Sigmoid colon (tissue), 7 donors: ENCODE measurements at places on chromosomes 7 and 10. TPM values are rescaled to one million over a fixed set of nuclear protein-coding genes. Genes with fewer than 3 reads are reported as not detected.

DNA sequence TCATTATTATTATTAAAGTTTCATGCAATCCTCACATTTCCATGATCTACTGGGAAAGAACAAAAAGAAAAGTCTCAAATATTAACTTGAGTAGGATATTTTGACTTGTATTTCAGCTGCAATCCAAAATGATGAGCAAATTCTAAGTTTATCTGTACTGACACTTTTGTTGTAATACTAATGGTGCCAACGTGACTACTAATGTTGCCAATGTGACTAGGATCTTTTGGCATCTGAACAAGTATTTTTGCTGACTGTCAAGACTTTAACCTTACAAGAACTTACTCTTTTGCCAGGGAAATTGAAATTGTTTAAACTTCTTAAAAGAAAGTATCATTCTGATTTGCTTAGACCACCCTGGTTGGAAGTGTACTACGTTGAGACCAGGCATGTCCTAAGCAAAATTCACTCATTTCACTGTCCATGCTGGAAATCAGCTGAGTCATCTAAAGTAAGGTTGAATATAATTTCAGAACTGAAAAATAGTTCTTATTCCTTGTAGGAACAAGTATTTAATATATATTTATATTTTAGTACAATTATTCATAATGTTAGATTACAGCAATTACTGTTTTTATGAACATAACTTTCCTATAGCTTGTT lies 78.5 kb upstream of the LYZL1 start:
- no peaks in the 10 kb centered on the region for H3K4me1 ChIP-seq
- H3K4me3 ChIP-seq, result no peak overlapping the region
- no peak overlapping the region for H3K27ac ChIP-seq
- no peaks in the 10 kb centered on the region for H3K36me3 ChIP-seq
- no peaks in the 10 kb centered on the region for H3K27me3 ChIP-seq

DNA sequence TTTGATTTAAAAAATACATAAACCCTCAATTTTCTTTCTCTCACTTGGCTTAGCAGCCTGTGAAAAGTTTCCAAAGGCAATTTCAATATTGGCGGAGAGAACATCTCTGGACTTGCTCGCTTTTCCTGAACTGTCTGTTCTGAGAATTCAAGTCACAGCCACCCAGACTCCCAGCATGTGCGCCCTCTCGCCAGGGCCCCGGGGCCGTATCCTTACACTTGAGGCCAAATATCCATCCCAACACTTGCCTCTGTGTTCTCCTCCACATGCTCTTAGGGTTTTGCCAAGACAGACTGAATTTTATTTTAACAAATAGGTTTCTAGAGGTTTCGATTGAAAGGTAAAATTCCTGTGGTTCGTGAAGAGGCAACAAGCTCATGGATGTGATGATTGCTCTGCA lies 111.5 kb upstream of the GPR26 start:
- H3K4me1 ChIP-seq, result no peaks in the 10 kb centered on the region
- no peak for DNase-seq
- H3K27ac ChIP-seq, result no peak overlapping the region
- H3K36me3 ChIP-seq, result no peaks in the 10 kb centered on the region
- no peaks in the 10 kb centered on the region for H3K27me3 ChIP-seq
- H3K4me3 ChIP-seq, result no peak overlapping the region

Gene TMEM273
- total RNA-seq, result 8.7 TPM

GRCh38 chr10:125687507-125688185 lies 4.7 kb upstream of the TEX36 start:
- H3K4me1 ChIP-seq, result no peaks in the 10 kb centered on the region
- H3K27me3 ChIP-seq, result no peaks in the 10 kb centered on the region
- no peaks in the 10 kb centered on the region for H3K36me3 ChIP-seq
- no peak for DNase-seq
- H3K4me3 ChIP-seq, result no peak overlapping the region
- no peak overlapping the region for H3K27ac ChIP-seq

Gene SEC23IP
- 19.9 TPM for total RNA-seq

- H3K27ac ChIP-seq, result no peak overlapping the region
- no peaks in the 10 kb centered on the region for H3K36me3 ChIP-seq
- no peaks in the 10 kb centered on the region for H3K27me3 ChIP-seq
These were observed 102.7 kb downstream of the AGMO start for GRCh38 chr7:15459018-15459615.

Gene SFRP5
- total RNA-seq, result 18.3 TPM

DNA sequence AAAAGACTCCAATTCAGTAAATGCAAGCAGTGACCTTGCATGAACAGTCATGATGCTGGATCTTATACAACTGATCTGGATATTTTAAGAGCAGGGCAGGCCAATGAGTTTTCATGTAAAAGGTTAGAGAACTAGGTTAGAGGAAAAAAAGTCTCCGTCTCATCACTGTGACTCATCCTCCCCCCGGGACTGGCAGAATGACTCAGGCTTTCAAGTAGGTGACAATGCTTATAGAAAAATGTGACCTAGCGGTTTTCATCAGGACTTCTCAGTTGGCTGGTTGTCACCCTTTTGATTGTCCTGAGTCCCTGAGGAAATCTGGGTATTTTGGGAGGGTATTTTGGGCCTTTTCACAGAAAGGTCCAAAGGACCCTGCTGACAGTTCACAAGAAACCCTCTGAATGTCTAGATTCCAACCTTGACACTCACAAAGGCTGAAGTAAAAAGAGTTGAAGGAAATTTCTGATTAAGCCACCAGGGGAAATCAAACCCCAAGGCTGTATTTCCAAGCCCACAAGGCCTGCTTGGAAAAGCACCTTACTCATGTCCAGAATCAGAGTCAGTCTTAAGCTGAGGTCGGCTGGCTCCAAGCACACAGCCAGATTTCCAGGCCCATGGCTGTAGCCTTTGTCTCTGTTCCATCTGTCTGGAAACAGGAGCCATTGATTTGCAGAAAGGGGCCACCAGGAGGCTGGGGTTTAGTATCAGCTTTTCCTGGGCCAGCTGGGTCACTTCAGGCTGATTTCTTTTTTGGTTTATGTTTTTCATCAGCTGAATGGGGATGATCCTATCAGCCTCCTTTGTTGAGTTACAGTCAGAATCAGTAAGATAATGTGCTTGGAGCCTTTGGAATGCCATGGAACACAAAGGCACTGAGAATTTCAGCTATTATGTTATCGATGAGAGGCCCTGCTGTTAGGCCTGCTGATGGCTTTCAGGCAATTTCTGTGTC lies 226.4 kb upstream of the HABP2 start:
- peak overlapping the region; percentile 53 for H3K27ac ChIP-seq
- DNase-seq, result peak; percentile 82
- H3K36me3 ChIP-seq, result no peaks in the 10 kb centered on the region
- H3K27me3 ChIP-seq, result no peaks in the 10 kb centered on the region
- no peak overlapping the region for H3K4me3 ChIP-seq

DNA sequence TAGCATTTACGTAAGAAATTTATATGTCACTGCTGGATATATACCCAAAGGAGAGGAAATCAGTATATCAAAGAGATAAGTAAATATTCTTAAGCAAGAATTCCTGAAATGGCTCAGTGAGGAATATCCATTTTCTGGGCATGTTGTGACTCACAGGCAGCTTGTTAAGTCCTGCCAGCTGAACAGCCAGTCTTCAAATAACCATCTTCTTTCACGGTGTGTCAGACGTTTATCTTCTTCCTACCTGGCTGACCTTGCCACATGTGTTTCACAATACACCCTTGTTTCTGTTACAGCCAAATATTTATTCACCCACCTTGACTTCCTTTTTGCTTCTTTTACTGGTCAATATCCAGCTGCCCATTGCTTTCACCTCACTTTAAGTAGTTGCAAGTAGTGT lies 648.1 kb downstream of the ANKRD7 start:
- H3K4me1 ChIP-seq, result no peaks in the 10 kb centered on the region
- H3K4me3 ChIP-seq, result no peak overlapping the region
- no peaks in the 10 kb centered on the region for H3K36me3 ChIP-seq
- no peak overlapping the region for H3K27ac ChIP-seq

Gene NANOS1
- total RNA-seq, result 3.9 TPM

Gene HOXA5
- total RNA-seq, result 12.1 TPM

DNA sequence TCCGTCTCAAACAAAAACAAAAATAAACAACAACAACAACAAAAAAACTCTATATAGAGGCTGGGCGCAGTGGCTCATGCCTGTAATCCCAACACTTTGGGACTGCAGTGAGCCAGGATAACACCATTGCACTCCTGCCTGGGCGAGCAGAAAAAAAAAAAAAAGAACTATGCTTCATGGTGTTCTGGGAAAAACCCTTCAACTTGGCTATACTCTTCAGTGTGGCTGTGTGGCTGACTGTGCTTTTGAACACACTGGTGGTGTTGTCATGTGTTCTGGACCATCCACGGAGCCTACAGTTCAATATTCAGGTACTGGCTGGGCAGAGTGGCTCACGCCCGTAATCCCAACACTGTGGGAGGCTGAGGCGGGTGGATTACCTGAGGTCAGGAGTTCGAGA lies 26.5 kb downstream of the SNX8 start:
- H3K4me3 ChIP-seq, result no peak overlapping the region
- no peaks in the 10 kb centered on the region for H3K36me3 ChIP-seq
- H3K4me1 ChIP-seq, result no peaks in the 10 kb centered on the region

Gene TMEM140
- total RNA-seq, result 25.8 TPM

DNA sequence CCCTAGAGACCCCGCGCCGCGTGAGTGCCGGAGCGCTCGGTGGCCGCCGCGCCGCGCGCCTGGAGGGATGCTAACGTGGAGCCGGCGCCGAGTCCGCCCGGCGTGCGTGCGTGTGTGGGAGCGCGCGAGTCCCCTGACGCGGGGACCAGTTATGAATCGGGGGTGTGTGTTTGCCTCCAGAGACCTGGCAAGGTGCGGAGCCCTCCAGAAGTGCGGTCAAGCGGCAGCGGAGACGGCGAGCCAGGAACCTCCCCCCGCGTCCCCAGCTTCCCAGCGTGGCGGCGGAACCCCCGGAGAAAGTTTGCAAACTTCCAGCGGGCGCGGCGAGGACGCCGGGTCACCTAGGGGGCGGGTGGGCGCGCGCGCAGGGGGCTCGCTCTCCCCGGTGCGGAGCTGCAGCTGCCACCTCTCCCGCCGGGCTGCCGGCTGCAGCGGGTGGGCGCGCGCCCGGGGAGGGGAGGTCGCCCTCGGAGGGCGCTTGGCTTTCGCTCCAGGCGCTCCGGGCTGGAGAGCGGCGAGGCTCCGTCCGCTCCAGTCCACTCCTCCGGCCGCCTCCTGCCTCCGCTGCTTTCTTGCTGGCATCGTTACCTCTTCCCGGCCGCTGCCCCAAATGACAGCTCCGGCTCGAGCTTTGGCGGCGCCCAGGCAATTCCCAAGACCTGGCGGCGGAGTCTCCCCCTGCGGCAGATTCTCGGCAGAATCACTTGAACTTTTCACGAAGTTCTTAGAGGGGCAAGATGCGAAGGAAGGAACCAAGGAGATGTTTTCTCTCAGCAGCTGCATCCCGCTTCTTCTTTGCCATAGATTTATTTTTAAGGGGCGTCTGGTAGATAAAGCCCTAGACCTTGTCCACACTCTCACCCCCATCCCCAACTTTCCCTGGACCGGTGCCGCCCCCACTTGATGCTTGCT lies 2.3 kb upstream of the CREB5 start:
- H3K36me3 ChIP-seq, result no peaks in the 10 kb centered on the region
- H3K27me3 ChIP-seq, result no peaks in the 10 kb centered on the region
- peak overlapping the region; percentile 45 for H3K4me3 ChIP-seq
- peak overlapping the region; percentile 91 for H3K27ac ChIP-seq
- peak; percentile 84 for DNase-seq
- H3K4me1 ChIP-seq, result peaks cover 16% of the 10 kb centered on the region

Gene FBXO24
- 0.71 TPM for total RNA-seq

Gene BTAF1
- total RNA-seq, result 34.6 TPM

Gene FAM25C
- total RNA-seq, result not detected

Gene EPDR1
- total RNA-seq, result 15.7 TPM

DNA sequence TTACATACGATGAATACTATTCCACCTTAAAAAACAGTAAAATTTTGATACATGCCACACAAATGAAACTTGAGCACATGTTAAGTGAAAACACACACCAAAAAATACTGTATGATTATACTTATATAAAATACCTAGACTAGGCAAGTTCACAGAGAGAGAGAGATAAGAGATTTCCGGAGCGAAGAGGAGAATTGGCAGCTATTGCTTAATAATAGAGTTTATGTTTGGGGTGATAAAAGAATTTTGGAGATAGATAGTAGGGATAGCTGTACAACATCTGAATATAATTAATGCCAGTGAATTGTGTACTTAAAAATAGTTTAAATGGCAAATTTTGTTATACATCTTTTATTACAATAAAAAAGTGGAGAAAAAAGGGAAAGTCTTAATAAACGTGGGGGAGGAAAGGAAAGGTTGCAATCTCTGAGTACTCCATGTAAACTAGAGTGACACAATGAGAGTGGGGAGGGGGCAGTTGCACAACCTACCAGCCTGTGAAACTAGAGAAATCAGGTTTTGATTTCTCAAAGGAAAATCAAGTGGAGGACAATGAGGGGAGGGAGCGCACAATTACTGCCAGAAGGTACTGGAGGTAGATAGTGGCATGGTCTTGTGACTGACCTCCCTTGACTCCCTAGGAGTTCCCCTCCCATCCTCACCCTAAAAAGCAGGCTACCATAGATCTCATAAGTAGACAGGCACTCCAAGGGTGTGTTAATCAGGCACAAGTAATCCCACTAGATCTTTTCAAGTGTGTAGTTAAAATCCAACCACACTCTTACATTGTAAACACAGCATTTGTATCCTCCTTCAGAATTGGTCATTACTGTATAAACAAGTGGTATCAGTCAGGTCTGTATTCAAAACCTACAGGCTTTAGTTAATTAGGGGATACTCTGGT lies 31.6 kb upstream of the ANK3 start:
- H3K36me3 ChIP-seq, result no peaks in the 10 kb centered on the region
- H3K4me1 ChIP-seq, result peaks cover 4% of the 10 kb centered on the region
- no peak for DNase-seq
- H3K4me3 ChIP-seq, result no peak overlapping the region

DNA sequence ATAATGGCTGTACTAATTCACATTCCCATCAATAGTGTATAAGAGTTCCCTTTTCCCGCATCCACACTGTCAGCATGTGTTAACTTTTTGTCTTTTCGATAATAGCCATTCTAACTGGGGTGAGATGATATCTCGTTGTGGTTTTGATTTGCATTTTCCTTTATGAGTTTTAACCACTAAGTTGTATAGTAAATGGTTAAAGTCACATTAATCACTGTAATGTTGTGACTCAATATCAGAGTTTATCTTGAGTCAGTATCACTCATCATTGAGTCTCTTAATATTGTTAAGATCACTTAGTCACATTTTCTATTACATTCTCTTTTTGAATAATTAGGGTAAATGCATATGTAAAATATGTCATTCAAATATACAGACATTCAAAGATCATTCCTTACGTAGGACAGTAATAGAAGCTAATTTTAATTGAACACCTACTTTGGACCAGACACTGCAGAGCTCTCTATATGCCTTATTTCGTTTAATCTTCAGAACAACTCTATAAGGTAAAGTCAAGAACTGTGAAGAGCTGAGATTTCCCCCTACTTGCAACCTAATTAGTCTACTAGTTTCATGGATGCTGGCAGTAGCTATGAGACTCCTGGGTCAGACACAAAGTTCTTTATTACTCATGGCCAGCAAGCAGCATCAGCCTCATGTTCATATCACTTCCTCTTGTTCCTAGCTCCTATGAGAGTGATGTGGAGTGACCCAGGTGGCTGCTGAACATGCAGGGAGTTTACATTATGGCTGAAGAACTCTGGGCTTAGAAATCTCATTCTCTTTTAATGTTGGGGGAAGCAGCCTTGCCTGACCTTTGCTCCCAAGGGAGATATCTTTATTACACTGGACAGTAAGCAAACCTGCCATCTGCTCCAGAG lies 30.5 kb downstream of the CREB5 start:
- H3K4me3 ChIP-seq, result no peak overlapping the region
- H3K27ac ChIP-seq, result no peak overlapping the region
- H3K36me3 ChIP-seq, result no peaks in the 10 kb centered on the region
- H3K27me3 ChIP-seq, result no peaks in the 10 kb centered on the region

- H3K36me3 ChIP-seq, result no peaks in the 10 kb centered on the region
- H3K27ac ChIP-seq, result no peak overlapping the region
- no peaks in the 10 kb centered on the region for H3K27me3 ChIP-seq
- DNase-seq, result no peak
These were observed 9.8 kb downstream of the CDHR1 start for GRCh38 chr10:84204122-84204521.
